ENCODE measurements at places on chromosomes 4 and X. TPM values are rescaled to one million over a fixed set of nuclear protein-coding genes. Genes with fewer than 3 reads are reported as not detected.

The RTL9 gene
- total RNA-seq: 0.18 TPM

The ETDB gene
- not detected for total RNA-seq

The ASB12 gene
- not detected for total RNA-seq

The GYPE gene
- 0.53 TPM for total RNA-seq

The TRIM61 gene
- 1.4 TPM for total RNA-seq

The SMIM10L2A gene
- not detected for total RNA-seq

The TLR1 gene
- 1.9 TPM for total RNA-seq

The MID1 gene
- total RNA-seq: 7.2 TPM

The KCTD8 gene
- 0.58 TPM for total RNA-seq

The SHOX gene
- not detected for total RNA-seq

The IBSP gene
- total RNA-seq: not detected

The PDCL2 gene
- total RNA-seq: not detected

The CCSER1 gene
- not detected for total RNA-seq

The CSAG1 gene
- total RNA-seq: not detected

Measured in myometrial cell (primary cell).